ENCODE measurements at places on chromosomes 12 and 14.

DNA sequence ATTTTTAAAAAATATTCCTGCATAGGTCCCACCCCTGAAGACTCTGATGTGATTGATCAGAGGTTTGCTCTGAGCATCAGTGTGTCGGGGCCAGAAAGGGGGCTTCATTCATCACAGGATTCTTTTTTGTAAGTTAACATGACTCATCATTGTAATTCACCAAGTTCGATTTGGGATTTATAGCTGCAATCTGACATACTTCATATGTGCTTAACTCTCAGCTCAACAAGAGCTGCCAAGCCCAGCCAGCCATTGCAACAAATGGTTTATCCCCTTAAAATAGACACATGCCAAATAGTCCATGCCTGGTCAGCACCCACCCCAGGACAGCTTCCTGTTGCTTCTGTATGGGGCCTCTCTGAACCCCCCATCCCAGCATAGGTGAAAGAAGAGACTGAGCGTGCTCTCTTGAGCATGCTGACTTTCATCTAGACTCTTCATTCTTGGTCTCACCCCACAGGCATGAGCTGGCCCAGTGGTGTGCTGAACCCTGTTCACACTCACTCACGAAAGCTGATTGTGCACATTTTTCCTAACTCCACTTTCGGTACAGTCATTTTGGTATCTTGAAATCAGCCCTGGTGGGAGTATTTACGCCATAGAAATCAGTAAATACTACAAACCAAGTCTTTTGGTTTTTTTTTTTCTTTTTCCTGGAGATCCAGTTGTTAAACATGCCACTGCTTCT is 101.4 kb downstream of the STAB2 start:
- DNase-seq, result no peak

- DNase-seq, result no peak
These were observed 45.5 kb downstream of the MVK start for GRCh38 chr12:109619002-109619604.

- DNase-seq, result no peak
These were observed 15.3 kb downstream of the TCHP start for GRCh38 chr12:109915171-109916040.

DNA sequence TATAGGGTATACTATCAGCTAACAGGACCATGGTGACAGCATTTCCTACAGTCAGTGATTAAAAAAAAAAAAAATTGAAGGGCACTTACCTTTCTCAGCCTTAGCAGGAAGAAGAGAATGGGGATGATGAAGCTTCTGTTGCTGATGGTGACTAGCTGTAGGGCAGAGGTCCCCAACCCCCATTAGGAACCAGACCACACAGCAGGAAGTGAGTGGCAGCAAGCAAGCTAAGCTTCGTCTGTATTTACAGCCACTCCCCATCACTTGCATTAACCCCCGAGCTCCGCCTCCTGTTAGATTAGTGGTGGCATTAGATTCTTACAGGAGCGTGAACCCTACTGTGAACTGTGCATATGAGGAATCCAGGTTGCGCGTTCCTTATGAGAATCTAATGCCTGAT is 91.3 kb upstream of the USP44 start:
- DNase-seq, result no peak

- DNase-seq, result no peak
These were observed 19.6 kb upstream of the C12orf42 start for GRCh38 chr12:103515341-103515740.

GRCh38 chr12:55720894-55721444 is 776 bp downstream of the RDH5 start:
- no peak for DNase-seq
